ENCODE measurements at places on chromosomes 1 and 21. TPM values are rescaled to one million over a fixed set of nuclear protein-coding genes. Genes with fewer than 3 reads are reported as not detected.

BSND gene
- not detected for polyA plus RNA-seq

DNA sequence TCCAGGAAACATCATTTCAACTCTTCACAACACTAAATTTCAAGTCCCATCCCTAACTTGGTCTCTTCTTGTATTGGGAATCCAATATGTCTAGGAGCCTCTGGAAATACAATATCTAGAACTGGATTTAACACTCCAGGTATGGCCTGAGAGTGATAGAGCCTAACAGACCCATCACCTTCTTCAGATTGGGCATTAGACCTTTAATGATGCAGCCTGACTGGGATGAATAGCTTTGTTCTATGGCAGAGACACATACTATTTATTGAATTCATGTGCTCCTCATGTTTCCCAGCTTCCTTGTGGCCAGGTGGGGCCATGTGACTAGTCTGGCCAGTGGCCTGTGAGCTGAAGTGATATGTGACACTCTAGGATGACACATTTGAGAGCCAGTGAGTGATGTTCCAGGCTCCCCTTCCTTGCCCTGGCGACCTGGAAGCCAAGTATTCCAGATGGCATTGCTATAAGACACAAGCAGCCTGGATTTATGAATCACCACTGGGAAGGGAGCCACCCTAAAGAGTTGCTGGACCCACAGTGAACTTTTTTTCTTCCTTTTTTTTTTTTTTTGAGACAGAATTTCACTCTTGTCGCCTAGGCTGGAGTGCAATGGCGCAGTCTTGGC lies 31.0 kb upstream of the POU3F1 start:
- DNase-seq, result peak; percentile 24

TNFRSF14 gene
- polyA plus RNA-seq, result 9.9 TPM

DNA sequence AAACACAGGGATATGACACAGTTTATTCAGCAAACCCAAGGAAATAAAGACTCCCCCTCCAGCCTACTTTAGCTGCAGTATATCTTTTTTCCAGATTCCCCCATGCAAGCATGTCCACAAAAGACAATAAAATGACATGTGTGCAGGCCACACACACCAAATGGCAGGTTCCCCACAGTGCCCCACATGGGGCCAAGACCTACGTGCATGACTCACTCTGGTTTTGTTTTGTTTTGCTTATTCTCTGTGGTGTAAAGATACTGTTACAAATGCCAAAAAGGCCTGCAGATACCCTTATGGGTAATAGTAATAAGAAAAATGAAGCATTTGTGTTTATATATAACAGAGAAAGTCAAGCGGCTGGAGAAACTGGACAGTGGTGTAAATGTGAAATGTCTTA lies 71.6 kb downstream of the RD3 start:
- DNase-seq, result peak; percentile 48

DNA sequence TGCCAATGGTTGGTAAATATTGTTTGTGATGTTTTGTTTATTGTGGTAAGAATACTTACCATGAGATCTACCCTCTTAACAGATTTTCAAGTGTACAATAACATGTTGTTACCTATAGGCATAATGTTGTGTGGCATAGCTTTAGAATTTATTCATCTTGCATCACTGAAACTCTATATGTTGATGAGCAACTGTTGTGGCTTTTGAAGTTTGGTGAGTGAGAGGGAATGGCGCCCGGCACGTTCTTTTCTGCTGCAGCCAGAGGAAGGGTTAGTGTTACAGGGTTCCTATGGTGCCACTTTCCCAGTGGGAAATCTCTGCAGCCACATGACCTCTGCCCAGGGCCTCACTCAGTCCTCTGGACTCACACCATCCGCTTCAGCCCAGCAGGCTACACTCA lies 342.5 kb upstream of the ADGRL2 start:
- no peak for DNase-seq

DNA sequence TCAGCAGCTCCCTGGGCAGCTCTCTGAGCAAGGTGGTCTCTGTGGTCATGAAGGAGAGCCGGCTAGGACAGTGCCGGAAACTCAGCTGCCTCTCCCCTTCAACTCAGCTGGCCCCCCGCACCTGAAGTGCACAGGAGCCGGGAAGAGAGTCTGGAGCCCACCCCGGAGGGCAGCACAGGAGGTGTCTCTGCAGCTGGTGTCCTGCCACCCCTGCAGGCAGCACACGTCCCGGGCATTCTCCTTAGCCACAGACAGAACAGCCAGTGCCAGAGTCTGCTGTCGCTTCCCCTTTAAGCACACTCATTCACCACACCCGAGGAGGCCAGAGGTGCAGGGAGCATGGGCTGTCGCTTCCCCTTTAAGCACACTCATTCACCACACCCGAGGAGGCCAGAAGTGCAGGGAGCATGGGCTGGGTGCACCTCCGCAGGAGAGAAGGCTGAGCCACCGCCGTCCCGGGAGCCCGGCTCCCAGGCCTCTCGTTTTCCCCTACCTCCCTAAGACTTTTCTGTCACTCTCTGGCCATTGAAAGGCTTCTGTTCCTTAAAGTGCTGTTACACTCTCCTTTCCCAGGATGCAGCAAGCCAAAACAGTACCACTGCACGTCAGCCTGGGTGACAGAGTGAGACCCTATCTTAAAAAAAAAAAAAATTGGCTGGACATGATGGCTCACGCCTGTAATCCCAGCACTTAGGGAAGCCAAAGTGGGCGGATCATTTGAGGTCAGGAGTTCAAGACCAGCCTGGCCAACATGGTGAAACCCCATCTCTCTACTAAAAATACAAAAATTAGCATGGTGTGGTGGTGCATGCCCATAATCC lies 16.9 kb upstream of the SAMD11 start:
- peak; percentile 70 for DNase-seq

DNA sequence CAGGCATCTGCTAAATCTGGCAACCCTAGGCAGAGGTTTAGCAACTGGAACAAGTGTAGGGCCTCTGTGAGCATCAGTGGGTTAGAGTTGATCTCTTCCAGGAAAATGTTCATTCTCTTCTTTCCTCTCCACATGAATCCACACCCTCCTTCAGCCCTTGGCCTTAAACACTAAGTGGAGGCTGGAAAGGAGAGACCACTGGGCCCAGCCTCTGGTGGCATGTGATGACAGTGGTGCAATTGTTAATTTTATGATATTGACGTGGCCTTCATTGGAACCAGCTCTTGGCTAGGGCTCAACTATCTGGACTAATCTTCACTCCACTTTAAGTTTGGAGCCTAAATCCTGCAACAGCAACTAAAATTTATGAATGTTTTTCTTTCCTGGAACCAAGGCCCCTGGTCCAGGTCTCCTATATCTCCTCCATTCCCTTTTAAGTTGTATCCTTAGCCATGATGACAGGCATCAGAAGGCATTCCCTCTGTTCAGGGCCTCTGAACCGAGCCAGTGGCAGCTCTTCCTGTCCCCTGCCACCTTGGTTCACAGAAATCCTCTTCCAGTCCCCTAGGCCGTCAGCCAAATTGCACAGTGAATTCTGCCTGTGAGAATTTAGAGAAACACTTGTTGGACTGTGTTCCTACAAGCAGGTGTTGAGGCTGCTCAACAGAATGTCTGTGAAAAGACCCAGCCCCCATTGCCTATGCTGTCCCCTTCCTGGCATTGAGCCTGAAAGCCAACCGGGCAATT lies 132.2 kb downstream of the PSMG1 start:
- no peak for DNase-seq

CLEC20A gene
- not detected for polyA plus RNA-seq

GRCh38 chr1:3181956-3182355 lies 113.0 kb downstream of the PRDM16 start:
- DNase-seq, result no peak

- DNase-seq, result no peak
Observed at GRCh38 chr1:228358039-228358763, 48.4 kb downstream of the TRIM11 start.

- no peak for DNase-seq
Observed at GRCh38 chr1:59028048-59028447, 244.2 kb upstream of the JUN start.

- peak; percentile 74 for DNase-seq
Observed at GRCh38 chr1:101185421-101185820, 51.4 kb upstream of the S1PR1 start.

INSRR gene
- polyA plus RNA-seq, result not detected

- peak; percentile 8 for DNase-seq
Observed at GRCh38 chr1:28642056-28642846, 616 bp downstream of the TAF12 start.

TINAGL1 gene
- 2.8 TPM for polyA plus RNA-seq

DNA sequence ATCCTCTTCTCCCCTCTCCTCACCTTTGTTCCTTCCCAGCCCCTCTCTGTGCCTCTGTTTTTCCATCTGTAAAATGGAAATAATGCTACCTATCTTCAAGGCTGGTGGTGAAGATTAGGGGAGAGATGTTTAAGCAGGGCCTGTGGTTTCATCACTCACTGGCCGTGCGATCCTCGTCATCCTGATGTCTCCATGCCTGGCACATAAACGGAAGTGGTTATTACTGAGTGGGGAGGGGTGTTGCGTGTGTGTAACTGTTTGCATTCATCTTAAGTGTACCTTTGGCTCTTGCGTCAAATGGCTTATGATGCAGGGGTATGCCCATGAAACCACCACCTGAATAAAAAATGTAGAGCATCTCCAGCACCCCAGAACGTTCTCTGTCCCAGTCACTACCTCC lies 17.2 kb upstream of the C1QA start:
- no peak for DNase-seq

C1orf185 gene
- polyA plus RNA-seq, result not detected

GRCh38 chr1:60890664-60891063 lies 191.7 kb upstream of the NFIA start:
- DNase-seq, result no peak

IQCC gene
- polyA plus RNA-seq, result 2.0 TPM

GRCh38 chr1:36136535-36136934 lies 11.5 kb upstream of the COL8A2 start:
- peak; percentile 80 for DNase-seq

RAP1GAP gene
- 0.02 TPM for polyA plus RNA-seq

GRCh38 chr1:44628962-44629756 lies 45.1 kb downstream of the TMEM53 start:
- peak; percentile 98 for DNase-seq

- DNase-seq, result no peak
Observed at GRCh38 chr21:32308696-32309095, 10.0 kb downstream of the MRAP start.

All from fibroblast of lung (primary cell).